Activated naive CD8-positive, alpha-beta T cell treated with anti-CD3 and anti-CD28 coated beads for 36 hours (primary cell): ENCODE measurements at places on chromosomes 13 and 19. TPM values are rescaled to one million over a fixed set of nuclear protein-coding genes. Genes with fewer than 3 reads are reported as not detected.

GRCh38 chr13:43785650-43786471, 911 bp downstream of the ENOX1 start:
- DNase-seq = peak; percentile 38

- no peak for DNase-seq
Measured at GRCh38 chr19:3720349-3720917, 12.2 kb downstream of the TJP3 start.

GRCh38 chr13:41267106-41267505, 3.7 kb upstream of the MTRF1 start:
- no peak for DNase-seq

GRCh38 chr19:11138601-11139300, 16.8 kb downstream of the SPC24 start:
- DNase-seq = no peak

- no peak for DNase-seq
Measured at GRCh38 chr19:57825511-57825910, 4.6 kb upstream of the ZNF587B start.

- DNase-seq = no peak
Measured at GRCh38 chr19:35955881-35956634, 19.9 kb downstream of the LRFN3 start.

GRCh38 chr19:53977991-53978731, 13.3 kb upstream of the CACNG6 start:
- peak; percentile 35 for DNase-seq

SOHLH2 gene
- not detected for total RNA-seq

OVOL3 gene
- not detected for total RNA-seq
